ENCODE measurements at places on chromosomes 13 and 19.

- no peak for DNase-seq
These were observed 3.1 kb upstream of the SOHLH2 start for GRCh38 chr13:36217456-36217855.

DNA sequence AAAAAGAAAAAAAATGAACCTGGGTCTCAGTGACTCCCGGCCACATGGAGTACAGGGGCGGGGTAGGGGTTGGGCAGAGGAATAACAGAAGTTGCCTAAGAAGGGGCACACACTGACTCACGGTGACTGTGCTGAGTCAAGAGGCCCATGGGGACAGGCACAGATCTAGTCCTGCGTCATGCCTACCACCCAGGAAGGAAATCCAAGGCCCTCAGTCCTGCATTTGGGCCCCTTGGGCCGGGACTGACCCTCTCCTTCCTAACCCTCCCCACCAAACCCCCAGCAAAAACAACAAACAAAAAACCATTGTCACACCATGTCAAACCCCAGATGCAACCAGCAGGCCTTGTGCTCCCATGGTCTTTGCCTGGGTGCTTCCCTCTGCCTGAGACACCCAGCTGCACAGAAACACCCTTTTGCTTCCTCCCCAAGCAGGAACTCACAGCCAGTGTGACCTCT, 9.6 kb upstream of the NOTCH3 start:
- no peak for DNase-seq

GRCh38 chr13:20127562-20128458, 33.0 kb downstream of the GJA3 start:
- no peak for DNase-seq

DNA sequence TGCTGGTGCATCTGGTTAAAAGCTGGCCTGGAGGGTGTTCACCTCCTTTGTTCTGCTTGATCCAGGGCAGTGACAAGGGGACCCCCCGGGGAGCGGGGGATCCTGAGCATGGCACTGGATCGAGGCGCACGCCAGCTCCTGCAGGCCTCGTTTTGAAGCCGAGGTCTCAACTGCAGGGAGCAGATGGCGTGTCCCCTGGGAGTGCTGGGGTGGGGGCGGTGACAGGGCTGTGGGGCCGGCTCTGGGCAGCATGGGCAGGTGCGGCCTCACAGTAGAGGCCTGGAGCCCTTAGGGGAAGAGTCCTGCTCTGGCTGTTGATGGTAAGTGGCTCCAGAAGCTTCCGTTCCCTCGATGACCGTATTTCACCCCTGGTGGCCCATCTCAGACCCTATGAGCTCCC, 51.8 kb downstream of the CRTC1 start:
- no peak for DNase-seq

GRCh38 chr19:55493645-55494171, 5.5 kb downstream of the SSC5D start:
- DNase-seq = no peak

DNA sequence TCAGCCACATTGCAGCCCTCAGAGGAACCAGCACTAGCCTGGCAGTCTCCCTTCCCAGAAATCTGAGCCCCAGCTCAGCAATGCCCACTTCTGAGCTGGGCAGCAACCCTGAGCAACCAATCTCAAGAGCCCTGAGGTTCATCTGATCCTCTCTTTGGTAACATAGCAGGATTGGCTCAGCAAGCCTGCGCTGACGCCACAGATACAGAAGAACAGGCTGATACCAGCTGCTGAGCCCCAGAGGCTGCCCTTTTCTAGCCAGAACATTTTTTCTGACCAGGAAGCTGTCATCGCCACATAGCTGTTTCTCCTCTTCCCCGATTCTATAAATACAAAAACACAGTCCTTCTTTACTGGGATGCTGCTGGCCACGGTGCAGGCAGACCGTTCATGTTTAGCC, 59.8 kb downstream of the TRPM4 start:
- no peak for DNase-seq

GRCh38 chr13:51595416-51595815, 11.2 kb downstream of the WDFY2 start:
- DNase-seq = no peak

DNA sequence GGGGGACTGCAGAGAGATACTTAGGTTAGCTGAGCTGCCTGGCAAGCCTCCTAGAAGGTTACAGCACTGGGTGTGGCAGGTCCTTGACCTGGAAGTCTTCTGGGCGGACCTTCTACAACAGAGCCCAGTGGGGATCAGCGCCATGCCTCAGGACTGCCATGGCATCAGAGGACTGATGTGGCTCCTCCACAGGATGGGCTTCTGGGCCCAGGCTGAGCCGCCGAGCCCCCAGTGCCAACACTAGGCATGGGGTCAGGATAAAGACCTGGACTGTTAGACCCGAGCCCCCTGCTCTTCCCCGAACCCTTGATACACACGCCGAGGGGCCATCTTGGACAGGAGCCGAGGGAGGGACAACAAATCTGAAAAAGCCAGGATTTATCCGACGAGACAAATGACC, 64.0 kb upstream of the SOX21 start:
- no peak for DNase-seq

- DNase-seq = no peak
These were observed 29.0 kb upstream of the SLITRK6 start for GRCh38 chr13:85828094-85828684.

DNA sequence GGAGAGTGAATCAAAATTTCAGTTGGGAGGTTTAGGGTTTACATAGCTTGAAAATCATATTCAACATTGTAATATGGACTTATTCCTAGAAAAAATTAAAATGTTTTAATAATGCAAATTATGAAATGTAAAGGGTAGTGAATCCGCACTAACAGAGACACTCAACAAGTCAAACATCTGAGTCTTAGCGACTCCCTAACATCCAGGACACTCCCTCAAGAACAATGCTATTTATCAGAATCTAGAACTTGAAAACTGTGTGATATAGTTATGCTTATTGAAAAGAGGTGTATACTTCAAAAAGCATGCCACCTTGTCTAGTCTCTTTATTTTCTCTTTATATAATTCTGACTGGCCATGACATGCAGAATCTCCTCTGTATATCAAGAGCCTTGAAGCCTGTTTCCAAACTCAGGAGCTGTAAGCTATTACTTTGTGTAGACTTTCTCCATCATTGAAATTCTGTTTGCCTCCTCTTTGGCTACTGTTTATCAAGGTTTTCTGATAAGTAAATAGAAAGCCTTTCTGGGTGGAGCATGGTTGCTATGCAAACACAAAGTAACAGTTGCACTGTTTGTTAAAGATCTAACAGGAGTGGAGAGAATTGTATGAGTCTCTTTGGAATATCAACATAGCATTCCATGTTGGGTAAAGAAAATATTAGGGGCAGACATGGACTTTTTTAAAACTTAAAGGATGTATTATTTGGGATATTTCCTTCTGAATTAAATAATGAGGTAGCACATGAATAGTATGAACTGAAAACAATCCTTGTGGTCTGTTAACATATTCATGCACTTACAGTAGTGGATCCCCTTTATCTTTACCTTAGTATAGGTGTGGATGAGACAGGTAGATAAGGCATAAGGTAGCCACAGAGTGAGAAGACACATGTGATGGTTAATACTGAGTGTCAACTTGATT, 56.4 kb upstream of the MBNL2 start:
- no peak for DNase-seq

- no peak for DNase-seq
These were observed 15.9 kb upstream of the NOP53 start for GRCh38 chr19:47729468-47729798.

- no peak for DNase-seq
These were observed 17.5 kb upstream of the HTR2A start for GRCh38 chr13:46914341-46914740.

DNA sequence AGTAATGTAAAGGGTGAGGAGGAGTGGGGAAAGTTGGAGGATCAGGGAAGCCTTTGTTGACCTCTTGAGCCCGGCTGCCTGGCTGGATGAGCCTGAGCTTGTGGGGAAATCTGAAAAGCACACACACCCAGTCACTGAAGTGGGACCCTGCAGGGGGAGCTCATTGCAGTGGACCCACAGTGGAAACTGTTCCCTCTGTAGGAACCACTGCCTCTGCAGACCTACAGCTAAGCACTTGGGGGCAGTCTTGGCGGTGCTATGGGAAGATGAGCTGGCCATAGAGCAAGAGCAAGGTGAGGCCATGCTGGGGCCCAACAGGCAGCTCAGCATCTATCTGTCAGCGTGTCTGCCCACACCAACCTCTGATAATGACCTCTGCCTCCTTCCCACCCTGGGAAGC, 294.8 kb downstream of the TSHZ3 start:
- DNase-seq = no peak

DNA sequence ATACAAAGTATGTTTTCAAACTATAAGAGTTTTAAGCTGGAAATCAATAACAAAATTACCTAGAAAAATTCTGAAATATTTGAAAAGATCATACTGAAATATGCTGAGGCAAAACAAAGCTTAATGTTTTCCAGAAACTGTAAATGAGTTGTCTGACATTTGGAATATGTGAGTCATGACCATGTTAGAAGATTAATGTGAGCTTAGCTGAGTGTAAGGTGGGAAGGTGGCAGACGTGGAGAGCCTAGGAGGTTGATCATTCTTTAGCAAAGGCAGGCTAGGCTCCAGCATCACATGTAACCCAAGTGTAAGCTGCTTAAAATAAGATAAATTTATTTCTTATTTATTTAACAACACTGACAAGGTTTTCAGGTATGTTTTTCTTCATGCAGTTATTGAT, 2086.1 kb upstream of the PCDH20 start:
- no peak for DNase-seq

DNA sequence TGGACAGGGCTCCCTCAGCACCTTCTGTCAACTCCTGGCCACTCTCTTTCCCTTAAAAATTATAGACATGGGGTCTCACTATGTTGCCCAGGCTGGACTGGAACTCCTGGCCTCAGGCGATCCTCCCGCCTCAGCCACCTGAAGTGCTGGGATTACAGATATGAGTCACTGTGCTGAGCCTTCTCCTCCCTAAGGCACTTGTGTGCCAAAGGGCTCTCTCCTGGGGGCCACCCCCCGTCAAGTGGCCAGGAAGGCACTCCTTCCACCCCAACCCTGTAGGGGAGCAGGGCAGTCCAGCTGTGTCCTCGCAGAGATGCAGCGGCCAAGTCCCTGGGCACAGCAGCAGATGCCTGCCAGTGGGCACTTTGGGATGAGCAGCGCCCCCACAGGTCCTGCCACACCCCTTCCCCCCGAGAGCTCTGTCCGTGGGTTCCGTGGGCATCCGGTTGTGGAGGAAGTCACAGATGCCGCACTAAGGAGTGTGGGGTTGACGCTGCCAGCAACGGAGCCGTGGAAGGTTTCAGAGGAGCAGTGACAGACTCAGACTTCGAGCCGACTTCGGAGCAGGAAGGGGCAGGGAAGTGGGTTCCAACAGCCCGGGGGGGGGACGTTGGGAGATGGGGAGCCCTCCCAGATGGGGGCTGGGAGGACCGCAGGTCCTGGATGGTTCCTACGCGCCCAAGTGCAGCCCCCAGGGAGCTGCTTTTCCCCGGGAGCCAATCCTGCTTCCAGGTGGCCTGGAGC, 3.3 kb upstream of the UQCR11 start:
- DNase-seq = no peak

DNA sequence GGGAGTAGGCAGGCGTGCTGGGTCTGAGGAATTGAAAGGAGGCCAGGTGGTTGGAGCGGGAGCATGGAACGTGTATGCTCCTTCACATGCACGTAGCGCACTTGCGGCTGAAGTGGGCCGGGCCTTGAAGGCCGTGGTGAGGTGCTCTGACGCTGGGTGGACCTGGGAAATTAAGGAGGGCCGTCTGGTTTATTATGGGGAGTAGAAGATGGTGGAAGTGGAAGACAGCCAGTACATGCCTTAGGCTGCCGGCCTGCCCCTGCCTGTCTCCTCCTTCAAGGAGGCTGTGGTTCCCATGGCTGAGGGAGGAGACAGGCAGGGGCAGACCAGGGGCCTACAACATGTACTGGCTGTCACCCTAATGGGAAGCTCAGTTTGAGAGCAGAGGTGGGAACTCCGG, 23.9 kb downstream of the GATAD2A start:
- DNase-seq = no peak

GRCh38 chr13:71799324-71799723, 67.7 kb downstream of the DACH1 start:
- no peak for DNase-seq

DNA sequence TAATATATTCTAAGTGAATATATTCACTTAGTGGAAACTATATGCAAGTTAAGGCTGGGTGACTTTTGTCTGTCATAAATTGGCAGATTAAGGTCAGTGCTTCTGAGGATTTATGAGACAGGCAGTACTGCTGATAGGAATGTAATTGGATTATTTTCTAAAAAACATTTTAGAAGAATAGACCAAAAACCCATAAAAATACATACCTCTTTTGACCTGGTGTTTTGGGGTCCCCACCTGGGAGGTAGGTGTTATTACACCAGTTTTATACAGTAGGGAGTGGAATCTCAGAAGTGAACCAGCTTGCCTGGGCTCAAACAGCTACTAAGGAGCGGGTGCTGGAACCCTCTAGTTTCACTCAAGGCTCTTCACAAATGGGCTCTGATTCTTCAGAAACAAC, 25.3 kb downstream of the COG3 start:
- DNase-seq = no peak
